Activated naive CD4-positive, alpha-beta T cell treated with Interleukin-2 at 50 U/mL for 16 hours (primary cell): ENCODE measurements at places on chromosomes 2 and 18.

DNA sequence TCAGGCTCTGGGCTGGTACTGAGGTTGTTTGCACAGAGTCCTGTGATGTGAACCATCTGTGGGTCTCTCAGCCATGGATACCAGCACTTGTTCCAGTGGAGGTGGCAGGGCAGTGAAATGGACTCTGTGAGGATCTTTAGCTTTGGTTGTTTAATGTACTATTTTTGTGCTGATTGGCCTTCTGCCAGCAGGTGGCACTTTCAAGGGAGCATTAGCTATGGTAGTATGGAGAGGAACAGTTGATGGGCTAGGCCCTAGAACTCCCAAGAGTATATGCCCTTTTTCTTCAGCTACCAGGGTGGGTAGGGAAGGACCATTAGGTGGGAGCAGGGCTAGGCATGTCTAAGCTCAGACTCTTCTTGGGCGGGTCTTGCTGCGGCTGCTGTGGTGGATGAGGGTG is 257.0 kb upstream of the GYPC start:
- DNase-seq = peak; percentile 3

GRCh38 chr2:216733046-216733445 is 37.7 kb upstream of the IGFBP5 start:
- no peak for DNase-seq

DNA sequence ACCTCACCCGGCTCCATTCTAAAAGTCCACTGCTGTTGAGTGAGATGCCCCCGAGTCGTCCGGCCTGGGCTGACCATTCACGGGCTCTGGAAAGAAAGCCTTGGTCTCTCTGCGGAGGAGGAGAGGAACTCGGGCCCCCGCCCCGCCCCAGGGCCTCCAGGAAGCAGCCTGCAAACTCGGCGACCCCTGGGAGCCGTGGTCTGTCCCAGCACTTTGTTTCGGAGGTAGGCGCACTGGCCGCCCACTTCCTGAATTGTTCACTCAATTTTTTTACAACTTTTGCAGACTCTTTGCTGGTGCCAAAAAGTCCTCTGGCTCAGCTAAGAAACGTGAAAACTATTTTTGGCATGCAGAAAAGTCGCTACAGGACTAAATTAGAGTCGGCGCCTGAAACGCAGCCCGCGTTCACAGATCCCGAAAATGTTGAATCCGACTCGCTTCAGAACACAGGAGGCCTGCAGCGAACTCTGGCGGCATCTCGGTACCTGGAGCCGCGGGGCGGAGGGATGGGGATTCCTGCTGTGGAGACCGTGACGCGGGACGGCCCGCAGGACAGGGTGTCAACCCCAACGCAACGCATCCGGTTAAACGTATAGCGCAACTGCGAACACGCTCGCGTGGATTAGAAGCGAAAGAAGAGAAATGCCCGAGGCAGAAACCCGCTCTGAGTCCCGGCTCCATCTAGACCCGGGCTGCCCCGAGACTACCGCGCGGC is 1.5 kb downstream of the PXDN start:
- DNase-seq = no peak

- no peak for DNase-seq
Observed at GRCh38 chr2:199085261-199085660, 372.5 kb downstream of the SATB2 start.

DNA sequence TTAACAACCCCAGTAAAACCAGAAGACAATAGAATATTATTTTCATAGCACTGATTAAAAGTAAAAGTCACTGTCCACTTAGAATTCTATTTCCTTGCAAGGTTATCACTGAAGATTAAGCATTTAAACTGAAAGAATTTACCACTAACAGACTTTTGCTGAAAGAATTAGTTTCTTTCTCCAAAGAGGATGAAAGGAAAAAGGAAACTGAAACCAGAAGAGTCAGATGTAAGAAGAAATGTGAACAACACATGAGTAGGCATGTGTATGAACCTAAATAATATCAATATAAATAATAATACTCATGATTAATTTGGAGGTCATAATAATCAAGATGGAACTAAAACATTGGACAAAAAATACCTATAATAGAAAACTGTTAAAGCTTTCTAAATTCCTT is 82.4 kb upstream of the KLHL29 start:
- no peak for DNase-seq

DNA sequence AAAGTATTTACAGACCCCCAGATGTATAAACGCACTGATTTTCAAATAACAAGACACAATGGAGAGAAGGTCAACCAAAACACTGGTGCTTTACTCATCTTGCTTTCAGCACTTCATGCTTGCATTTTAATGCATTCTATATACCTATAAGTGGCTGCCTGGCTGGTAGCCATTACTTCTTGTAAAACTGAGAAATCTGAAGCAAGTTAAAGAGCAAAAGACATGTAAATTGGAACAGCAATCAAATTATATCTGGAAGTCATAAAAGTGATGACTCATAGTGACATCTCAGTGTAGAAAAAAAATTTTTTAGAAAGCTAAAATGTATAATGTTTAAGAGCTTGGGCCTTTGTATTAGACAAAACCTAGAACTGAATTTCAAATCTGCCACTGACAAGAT is 106.2 kb downstream of the CCDC141 start:
- DNase-seq = no peak

GRCh38 chr2:99977966-99978365 is 164.4 kb downstream of the AFF3 start:
- DNase-seq = no peak

- no peak for DNase-seq
Observed at GRCh38 chr2:201709747-201710146, 11.3 kb upstream of the MPP4 start.

DNA sequence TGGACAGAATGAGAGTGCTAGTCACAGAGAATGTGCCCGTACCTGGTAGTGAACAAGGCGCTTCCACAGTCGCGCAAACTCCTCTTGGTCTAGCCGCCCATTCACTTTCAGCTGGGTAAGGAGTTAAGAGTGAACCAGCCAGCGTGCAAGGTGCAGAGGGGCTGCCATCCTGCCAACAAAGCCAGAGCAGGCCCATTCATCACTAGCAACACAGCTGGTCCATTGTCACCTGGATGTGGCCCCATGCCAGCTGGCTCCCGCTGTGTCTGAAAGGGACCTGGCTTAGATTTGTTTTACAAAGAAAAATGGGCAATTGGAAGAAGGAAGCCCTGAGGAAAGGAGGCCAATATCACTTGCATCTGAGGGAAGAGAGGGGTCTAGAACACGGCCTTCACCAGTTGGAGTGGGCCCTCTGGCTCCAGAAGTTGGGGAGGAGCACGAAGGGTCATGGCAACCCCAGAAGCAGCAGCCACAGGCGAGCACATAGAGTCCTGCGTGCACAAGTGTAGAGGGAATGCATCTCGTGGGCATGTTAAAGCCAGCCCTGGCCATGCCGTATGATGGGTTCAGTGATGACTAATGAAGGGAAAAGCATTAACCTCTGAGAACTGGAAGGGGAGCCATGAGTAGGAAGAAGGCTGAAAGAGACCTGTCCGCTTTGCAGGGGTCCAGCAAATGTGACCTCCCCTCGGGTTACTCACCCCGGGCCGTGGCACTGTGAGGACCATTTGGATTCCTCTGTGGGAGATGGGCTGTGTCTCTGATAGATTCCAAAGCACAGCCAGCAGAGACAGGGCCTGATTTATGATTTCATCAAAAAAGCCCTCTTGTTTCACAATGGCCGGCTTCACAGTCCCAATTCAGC is 70.6 kb downstream of the CAPN13 start:
- DNase-seq = no peak

DNA sequence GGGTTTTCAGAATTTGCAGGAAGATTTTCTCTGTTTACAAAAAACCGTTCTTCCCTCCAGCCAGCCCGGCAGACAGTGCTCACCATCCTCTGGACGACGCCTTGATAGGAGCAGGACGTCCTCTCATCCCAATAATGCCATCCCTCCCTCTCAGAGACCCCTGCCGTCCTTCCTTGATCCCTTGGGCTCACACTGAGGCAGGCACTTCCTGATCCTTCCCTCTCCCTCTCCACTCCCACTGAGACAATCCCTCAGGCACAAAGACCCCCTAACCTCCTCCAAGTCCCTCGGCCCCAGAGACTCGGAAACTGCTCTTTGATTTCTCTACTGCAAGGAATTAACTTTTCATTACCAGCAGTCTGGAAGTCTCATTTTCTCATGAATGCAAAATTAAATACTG is 42.5 kb downstream of the PAX3 start:
- no peak for DNase-seq

- DNase-seq = no peak
Observed at GRCh38 chr18:44341759-44342158, 338.9 kb upstream of the SETBP1 start.

GRCh38 chr2:209821806-209822205 is 50.2 kb downstream of the UNC80 start:
- no peak for DNase-seq

DNA sequence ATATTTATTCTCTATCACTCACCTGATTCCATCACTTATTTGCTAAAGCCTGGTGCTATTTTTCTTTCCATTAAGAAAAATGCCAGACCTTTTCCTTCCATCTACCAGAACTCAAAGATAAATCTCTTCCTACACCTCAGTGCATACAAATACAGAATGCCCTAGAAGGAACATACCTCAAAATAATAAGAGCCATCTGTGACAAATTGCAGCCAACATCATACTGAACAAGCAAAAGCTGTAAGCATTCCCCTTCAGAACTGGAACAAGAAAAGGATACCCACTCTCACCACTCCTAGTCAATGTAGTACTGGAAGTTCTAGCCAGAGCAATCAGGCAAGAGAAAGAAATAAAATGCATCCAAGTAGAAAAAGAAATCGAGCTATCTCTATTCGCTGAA is 315.9 kb upstream of the UBE2E3 start:
- DNase-seq = no peak

DNA sequence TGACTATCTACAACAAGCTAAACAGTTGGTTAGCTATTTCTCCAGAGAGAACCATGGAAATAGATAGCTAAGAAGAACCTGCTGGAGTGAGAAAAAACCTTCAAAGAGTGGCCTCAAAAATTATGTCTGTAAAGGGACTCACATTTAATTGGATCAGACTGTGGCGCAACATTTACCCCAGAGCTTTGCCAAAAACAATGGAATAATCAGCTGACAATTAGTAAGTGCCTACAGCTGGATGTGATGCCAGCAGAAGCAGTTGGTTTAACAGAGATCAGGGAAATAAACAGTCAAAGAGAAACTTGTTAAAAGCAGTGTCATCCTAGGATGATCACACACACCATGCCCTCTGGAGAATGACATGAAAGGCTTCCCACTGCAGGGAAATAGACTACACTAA is 310.7 kb downstream of the CLIP4 start:
- no peak for DNase-seq

DNA sequence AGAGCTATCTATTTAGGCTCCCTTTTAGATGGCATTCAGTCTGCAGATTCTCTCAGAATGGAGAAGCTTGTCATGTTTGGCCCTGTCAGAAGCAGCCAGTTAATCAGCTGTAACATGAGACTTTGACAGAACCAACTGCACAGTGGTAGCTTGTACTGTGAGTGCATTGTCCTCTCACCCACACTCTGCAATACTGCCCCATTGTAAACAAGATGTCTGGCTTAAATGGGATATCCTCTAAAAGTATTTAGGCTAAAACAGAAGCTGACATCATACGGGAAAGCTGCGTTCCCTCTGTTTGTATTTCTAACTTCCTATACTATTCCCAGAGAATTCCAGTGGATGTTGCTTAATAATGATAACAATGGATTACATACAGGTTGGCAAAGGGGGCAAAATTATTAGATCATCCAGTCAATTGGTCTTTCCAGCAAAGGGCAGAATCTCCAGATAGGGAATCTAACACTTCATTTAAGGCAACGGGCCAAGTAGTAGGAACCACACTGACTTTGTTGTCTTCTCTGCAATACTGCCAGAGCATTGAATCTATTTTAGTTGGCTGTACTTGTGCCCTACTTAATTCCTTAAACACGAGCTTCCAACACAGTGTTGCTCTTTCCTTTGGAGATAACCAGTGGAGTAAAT is 15.4 kb upstream of the STAT4 start:
- no peak for DNase-seq

GRCh38 chr18:21262979-21263378 is 20.9 kb downstream of the GREB1L start:
- no peak for DNase-seq

GRCh38 chr2:211948932-211949331 is 589.7 kb downstream of the ERBB4 start:
- DNase-seq = no peak

- DNase-seq = peak; percentile 61
Observed at GRCh38 chr2:46650556-46651001, 171.2 kb downstream of the TMEM247 start.

DNA sequence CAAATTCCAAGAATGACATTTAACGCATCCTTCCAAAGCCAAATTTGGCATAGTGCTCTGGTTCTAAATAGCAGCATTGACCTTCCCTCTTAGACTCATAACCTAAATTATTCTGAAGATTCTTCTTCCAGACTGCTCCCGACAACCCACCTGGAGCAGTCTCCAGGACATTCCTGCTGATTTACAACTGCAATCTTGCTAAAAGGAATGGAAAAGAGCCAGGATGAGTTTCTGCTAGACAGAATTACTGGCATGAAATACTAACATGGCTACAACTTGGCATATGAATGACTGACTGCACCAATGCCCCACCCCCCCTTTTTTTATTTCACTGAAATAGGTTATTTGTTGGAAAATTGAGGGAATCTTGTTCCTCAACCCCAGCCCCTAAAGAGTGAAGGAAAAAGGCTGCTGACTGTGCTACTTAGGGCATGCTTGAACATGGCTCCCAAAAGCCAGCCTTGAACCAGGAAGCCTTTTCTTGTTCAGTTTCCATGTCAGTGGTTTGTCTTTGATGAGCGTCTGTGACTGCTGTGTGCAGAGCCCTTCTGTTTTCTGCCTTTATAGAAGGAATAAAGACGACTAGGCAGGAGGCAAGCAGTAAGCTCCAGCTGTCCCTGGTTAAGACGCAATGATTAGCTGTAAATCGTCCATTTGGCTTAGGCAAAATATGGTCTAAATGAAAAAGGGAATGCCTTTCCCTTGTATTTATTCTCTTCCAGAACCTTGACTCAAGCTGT is 47.4 kb upstream of the ITGB6 start:
- no peak for DNase-seq

DNA sequence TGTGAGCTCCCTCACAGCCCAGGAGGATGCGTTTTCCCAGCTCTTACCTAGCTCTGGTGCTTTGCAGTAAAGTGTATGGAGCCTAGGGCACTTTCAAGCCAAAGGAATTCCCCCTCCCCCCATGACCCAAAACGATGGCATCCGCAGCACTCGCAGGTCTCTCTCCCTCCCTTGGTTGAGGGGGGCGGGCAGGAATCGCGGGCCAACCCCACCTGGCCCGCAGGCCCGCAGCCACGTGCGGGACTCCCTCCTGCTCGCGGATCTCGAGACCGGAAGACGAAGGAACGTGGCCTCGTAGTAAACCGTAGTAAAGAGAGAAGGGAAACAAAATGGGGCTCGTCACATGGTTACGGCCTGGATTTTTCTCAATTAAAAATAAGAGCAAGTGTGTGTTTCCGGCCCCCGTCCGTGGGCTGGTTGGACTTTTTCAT is 8.5 kb downstream of the IRS1 start:
- no peak for DNase-seq
